Cerebellar nuclear complex (tissue), 1 donor: ENCODE measurements at places on chromosomes 1 and 21.

DNA sequence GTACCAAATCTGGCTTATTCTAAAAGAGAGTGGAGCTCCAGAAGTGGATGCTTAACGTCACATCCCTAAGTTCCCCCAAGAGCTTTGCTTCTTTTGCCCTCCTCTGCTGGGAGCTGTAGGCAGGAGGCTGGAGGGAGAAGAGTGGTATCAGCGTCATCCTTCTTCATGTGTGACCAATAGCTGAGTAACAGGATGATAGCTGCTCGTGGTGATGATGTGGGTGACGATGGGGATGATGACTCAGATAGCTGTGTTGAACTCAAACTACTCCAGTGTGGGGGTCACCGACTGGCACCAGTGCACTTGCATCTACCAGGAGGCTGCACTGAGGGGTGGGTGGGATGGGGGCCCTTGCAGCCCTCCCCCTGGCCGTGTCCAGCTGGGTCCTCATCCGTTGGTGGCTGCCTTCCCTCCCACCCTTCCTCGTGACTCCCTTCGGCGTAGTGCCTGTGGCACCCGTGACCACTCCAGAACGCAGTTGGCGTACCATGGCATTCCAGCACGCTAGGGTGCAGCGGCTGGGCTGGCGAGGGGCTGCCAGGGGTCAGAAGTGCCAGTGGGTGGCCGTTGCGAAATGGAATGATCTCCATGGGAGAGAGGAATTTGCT is 1.1 kb downstream of the IGFN1 start:
- DNase-seq = no peak

GRCh38 chr1:151992303-151993083 is 1.2 kb downstream of the S100A10 start:
- DNase-seq = no peak

DNA sequence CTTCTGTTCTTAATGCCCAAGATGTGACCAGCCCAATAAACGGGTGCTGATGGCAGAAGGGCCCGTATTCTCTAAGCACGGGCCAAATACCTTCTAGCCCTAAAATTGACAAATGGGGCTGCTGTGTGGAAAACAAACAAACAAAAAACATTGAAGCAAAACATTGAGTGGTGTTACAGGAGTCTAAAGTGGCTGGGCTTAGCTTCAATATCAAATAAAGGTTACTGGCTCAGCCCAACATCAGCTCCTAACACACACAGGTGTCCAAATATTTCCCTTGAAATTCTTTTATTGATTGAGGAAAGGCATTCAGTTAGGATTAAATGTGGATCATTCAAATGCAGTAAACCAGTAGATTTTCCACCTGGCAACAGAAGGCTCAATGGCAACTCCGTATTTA is 13.3 kb upstream of the TTF2 start:
- DNase-seq = no peak

DNA sequence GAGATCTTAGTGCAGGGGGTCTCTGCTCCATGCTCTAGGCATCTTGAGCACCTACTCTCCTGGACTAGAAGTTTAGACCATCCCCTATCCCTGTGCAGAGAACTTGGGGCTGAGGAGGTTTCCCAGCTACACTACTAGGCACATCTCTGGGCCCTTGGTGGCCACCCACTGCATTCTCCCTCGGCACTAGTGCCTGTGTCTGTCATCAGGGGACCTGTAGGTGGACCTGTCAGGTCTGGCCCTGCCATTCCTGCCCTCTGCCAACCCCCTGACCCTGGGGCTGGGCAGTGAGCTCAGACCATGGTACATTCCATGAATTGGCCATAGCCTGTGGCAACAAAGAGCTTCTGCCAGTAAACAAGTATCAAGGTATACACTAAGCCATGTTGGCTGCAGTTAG is 269.1 kb downstream of the AKT3 start:
- no peak for DNase-seq

GRCh38 chr1:7690496-7691182 is 80.5 kb upstream of the VAMP3 start:
- no peak for DNase-seq

DNA sequence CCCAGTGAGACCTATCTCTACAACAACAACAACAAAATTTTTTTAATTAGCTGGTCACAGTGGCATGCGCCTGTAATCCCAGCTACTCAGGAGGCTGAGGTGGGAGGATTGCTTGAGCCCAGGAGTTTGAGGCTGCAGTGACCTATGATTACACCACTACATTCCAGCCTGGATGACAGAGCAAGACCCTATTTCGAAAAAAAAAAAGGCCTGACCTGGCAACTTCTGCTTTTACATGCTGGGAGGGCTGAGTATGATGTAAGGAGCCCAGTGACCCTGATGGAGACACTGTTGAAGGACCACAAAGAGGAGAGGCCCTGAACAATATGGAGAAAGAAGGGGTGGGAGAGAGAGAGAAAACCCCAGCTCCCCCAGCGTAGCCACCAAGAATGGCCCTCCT is 9.2 kb upstream of the VPS26C start:
- DNase-seq = no peak

DNA sequence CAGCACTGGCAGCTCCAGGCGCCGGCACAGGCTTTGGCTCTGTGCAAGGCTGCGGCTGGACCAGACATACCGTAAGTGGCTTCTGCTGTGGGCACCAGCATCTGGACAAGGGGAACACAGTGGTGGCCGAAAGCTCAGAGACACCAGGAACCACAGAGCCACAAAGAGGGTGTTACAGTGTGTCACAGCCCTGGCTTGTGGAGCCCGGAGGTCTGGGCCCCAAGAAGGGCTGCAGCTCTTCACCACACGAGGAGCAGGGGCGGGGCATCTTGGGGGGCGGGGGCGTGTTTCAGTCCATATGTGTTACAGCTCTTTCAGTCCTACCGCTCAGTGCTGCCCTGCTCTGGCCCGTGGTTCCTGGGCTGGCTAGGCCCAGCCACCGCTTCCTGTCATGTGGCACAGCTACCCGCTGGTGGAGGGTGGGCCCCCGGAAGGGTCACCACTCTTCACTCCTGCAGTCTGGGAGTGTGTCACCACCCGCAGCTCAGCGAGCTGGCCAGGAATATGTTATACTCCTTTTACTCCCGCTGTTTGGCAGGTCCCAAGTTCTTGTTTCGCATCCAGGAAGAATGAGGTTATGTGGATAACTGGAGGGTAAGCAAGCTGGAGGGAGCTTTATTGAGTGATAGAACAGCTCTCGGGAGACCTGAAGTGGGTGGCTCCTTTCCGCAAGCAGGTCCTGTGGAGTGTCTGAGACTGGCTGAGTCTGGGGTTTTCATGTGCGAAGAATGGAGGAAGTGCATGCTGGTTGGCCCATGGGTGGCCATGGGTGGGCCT is 3.3 kb upstream of the LSM10 start:
- DNase-seq = no peak

- no peak for DNase-seq
Measured at GRCh38 chr1:68313735-68314134, 81.4 kb upstream of the WLS start.

DNA sequence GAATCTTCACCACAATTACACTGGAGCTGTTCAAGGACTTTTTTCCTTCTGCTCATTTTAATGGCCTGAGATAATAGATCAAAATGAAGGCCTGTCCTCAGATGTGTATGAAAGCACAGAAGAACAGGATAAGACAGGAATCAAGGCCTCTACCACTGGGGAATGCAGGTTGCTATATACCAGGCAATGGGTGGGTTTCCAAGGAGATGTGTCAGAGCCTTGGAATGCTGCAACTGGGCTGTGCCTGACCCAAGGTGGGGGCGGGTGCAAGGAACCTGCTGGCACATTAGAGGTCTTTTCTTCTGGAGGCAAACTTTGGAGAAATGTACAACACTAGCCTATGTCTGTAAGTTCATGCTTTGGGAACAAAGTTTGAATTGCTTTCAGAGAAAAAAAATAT is 21.7 kb upstream of the LAMC2 start:
- no peak for DNase-seq

- no peak for DNase-seq
Measured at GRCh38 chr1:75472089-75472970, 138.6 kb downstream of the SLC44A5 start.

- no peak for DNase-seq
Measured at GRCh38 chr1:45913731-45914501, 110.5 kb downstream of the MAST2 start.

DNA sequence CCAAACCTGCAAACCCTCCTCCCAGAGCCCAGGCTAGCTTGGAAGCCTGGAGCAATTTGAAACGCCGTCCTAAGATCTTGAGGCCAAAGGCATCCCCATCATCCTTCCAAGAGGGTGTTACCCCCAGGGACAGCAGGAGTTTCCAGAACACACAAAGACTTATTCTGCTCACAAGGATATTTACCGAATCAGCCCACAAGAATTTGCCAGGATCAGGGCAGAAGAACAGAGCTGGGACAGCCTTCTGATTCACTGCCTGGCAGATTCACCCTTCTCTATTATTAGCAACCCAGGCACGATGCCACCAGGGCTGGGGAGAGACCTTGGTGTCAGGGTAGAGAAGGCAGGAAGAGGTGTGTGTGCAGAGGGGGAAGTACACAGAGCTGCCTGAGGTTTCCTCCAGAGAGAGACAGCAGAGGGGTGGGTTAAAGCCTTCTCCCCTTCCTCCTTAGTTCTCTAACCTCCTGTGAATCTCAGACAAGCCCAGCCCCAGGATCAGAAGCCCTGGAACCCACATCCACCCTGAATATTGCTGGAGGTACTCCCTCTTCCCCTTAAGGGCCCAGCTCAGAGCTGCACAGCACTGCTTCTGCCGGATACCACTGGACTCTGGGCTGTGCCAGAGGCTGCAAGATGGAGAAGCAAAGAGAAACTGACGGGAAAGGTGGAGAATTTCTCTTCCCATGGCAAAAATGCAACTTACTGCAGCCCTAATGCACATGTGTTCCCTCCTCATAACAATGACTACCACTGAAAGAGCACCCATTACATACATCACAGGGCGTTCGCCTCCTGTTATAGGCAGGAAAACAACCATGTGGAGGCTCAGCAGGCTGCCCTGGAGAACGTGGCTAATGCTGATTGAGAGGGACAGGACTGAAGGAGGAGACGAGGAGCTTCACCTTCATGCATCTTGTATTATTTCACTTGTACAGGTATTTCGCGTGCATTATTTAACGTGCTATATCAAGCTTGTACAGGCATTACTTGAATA is 61.8 kb downstream of the ITPKB start:
- DNase-seq = peak; percentile 94

- no peak for DNase-seq
Measured at GRCh38 chr1:229062135-229062534, 208.8 kb upstream of the RAB4A start.

DNA sequence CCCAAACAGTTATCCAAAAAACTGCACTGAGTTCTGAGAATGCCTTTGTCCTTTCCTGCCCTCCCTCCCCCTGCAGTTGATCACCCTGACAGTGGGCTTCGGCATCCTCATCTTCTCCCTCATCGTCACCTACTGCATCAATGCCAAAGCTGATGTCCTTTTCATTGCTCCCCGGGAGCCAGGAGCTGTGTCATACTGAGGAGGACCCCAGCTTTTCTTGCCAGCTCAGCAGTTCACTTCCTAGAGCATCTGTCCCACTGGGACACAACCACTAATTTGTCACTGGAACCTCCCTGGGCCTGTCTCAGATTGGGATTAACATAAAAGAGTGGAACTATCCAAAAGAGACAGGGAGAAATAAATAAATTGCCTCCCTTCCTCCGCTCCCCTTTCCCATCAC is 8.8 kb upstream of the NHLH1 start:
- no peak for DNase-seq

DNA sequence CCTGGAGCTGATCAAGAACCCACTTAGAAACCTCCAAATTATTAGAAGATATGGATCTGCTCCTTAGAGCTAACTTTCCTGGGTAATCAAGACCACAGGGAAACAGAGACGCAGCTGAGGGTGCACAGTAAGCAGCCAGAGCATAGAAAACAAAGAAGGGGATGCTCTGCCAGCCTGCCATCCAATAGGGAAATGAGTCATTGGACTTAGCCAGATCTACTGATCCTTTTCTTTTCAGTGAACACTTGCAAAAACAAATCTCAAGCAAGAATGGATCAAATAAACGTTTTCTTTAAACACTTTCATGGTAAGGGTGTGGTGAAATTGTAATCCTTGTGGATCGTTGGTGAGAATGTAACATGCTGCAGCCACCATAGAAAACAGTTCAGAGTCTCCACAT is 474.0 kb downstream of the LTN1 start:
- DNase-seq = no peak

DNA sequence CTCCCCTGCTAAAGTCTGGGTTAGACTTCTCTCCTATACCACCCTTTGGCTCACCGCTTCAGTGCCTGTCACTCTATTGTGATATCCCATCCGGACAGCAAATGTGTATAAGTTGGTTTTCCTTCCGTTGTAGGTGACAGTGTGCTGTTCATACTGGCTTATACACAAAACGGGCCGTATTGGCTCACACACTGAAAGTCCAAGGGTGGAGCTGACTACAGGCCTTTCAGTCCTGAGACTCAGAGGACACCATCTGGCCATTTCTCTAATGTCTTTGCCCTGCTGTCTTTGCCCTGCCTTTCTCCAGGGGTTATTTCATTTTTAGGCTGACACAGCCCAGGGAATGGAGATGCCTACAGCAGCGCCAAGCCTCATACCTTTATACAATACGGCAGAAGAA is 90.7 kb downstream of the URB2 start:
- DNase-seq = no peak

DNA sequence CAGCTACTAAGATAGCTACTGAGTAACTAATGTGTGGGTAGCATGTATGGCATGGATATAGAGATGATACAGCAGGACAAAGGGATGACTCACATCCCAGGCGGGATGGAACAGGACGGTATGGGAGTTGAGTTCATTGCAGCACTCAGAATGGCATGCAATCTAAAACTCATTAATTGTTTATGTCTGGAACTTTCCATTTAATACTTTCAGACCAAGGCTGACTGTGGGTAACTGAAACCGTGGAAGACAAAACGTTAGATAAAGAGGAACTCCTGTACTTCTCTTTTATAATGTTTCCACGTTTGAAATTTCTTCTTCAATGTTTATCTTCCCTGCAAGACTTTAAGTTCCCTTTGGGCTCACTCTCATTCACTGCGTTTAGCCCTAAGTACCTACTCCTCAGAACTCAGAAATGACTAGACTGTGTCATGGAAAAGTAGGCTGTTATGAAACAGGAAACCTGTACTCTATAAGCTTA is 151.9 kb downstream of the MAGI3 start:
- DNase-seq = no peak
